ENCODE measurements at places on chromosomes 4 and X.
A peak's percentile ranks its signal among the peaks of the same experiment; 100 is the strongest.

DNA sequence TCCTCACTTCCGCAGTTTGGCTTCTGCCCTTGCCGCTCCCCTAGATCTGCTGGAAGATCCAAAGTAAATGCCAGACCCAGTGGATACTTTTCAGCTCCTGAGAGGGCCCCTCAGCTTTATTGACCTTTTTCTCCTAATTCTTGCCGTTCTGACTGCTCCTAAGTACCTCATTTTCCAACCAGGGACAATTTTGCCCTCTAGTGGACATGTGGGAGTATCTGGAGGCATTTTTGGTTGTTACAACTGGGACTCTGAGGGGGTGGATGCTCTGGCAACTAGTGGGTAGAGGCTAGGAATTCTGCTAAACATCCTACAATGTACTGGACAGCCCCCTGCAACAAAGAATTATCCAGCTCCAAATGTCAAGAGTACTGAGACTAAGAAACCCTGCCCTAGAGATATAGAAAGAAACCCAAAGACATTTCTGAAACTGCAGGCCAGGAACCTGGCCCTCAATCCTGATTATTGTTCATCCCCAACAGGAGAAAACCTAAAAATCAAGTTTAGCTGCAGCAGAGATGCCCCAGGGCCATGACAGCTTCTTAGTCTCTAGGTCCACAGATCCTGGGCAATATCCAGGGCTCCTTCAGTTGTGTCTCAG, 3.4 kb downstream of the TEX13B start:
- DNase-seq: peak; percentile 33

DNA sequence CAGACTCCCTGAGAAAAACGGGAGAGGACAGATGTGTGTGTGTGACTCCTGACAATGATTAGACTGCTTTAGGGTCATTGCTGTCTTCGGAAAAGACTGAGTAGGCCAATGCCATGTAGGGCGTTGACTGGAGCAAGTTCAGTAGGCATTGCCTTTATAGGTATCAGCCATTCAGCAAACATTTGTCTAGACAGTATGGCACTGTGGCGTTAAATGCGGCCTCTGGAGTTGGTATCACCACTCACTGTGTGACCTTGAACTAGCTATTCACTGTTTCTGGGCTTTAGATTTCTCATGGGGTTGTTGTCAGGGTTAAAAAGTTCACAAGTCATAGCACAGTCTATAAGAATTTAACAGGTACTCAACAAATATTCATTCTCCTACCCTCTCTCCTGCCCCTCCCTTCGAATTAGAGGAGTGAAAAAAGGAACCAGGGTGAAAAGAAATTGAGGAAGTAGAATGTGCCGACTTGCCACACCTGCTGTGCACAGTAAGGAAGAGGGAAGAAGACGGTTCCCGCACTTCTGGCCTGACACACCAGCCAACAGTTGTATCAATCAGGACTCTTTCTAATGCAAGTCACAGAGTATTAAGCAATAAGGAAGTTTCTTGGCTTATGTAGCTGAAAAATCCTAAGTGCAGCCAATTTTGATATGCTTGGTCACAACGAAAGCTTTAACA, 83.2 kb upstream of the PLAC8 start:
- no peak for DNase-seq

DNA sequence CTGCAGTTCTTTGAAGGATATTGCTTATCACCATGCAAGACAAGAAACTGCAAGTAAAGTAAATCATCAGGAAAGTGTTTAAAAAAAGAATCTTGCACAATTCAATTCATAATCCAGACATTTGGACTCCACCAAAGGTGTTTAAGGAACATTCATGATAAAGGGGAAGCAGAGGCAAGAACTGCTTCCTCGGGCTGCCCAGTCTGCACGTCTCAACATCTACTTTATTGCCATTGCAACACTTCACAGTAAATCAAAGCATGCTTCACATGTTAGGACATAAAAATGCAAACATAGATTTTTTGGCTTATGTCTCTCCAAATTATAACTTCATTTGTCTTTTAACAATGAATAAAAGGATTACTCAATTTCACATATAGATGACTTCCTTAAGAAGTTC, 42.5 kb downstream of the MID1 start:
- no peak for DNase-seq

DNA sequence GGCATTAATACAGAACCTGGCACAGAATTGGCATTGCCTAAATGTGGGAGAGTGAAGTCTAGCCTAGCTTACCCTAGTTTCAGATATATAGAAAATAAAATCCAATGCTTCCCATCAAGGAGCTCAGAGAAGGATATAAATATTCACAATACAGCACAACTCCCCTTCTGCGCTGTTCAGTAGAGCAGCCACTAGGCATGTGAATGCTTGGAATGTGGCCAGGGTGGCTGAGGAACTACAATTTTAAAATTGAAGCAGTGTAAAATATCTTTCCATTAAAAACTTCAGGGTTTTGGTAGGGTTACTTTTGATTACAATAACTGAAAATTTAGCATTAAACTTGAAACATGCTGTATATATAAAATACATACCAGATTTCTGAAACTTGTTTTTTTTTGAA, 19.5 kb downstream of the ZNF518B start:
- no peak for DNase-seq

DNA sequence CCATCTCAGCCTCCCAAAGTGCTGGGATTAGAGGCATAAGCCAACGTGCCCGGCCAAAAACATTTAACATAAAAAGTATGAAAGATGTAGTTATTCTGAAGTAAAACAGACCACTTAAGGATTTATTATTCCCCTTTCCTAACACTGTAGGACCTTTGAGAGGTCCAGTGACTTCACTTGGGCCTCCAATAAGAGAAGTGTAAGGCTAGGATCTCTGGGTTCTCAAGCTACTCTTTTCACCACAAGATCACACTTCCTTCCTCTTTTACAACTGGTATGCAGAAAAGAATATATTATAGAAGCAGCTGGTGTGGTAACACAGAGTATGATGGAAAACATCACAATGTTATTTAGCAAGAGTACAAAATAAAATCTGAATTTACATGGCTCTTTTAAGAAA, 30.2 kb upstream of the CCNG2 start:
- no peak for DNase-seq

- DNase-seq: peak; percentile 24
Measured at GRCh38 chr4:56130606-56131155, 181.9 kb downstream of the CEP135 start.

DNA sequence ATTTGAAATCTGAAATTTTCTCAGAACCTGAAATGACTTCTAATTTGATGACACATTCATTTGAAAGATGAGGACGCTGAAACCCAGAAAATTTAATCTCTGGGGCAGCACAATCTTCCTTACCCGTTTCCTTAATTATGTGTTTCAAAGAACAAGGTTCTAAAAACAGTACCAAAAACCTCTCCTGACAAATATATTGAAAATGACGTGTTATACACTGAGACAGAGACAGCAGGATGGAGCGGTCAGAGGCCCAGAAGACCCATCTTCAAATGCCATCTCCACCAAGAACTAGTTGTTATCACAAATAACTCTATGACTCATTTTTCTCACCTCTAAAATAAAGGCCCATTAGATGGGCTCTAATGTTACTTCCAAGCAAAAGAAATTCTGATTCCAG, 177.3 kb downstream of the NSUN7 start:
- DNase-seq: no peak

GRCh38 chr4:153549405-153549804, 83.2 kb downstream of the TMEM131L start:
- DNase-seq: no peak
